ENCODE measurements at places on chromosomes 7 and 10.

DNA sequence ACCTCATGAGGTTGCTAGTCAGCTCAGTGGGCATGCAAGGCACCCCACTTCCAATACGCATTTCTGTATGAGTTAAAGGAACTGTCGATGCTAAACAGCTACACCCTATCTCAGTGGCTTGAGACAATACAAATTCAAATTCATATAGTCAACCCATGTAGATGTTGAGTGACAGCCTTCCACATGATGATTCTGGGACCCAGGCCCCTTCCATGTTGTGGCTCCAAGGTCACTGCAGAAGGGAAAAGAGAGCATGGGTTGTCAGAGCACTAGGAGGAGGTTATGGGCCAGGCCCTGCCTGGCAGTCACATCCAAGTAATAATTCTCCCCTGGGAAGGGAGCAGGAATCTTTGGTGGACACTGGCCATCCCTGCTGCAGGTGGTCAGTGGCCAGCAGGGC is 28.2 kb downstream of the C10orf105 start:
- H3K27me3 ChIP-seq = no peaks in the 10 kb centered on the region
- DNase-seq = no peak
- no peak overlapping the region for H3K4me3 ChIP-seq
- H3K27ac ChIP-seq = no peak overlapping the region
- no peaks in the 10 kb centered on the region for H3K4me1 ChIP-seq

DNA sequence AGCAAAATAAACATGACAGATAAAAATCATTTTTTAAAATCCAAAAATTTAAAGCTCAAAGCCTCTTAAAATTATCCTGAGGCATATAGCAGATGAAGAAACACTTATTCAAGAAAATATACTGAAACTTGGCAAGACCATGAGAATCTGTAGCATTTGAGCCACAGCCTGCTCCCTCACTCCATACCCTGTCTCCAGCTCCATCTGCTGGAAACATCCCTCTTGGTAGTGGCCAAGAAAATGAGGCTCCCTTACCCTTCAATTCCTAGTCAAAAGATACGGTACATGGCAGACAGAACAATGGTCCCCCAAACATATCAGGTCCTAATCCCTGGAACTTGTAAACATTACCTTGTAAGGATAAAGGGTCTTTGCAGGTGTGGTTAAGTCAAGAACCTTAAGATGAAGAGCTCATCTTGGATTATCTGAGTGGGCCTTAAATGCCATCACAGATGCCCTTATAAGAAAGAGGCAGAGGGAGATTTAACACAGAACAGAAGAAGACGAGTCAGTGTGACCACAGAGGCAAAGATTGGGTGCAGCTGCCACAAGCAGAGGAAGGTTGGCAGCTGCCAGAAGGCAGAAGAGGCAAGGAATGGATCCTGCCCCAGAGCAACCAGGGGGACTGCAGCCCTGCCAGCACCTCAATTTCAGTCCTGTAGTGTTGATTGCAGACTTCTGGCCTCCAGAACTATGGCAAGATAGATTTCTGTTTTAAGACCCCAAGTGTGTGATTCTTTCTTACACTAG is 149.4 kb downstream of the ZNF248 start:
- H3K36me3 ChIP-seq = no peaks in the 10 kb centered on the region
- H3K4me3 ChIP-seq = no peak overlapping the region
- no peaks in the 10 kb centered on the region for H3K4me1 ChIP-seq
- H3K27me3 ChIP-seq = no peaks in the 10 kb centered on the region
- no peak for DNase-seq
- no peak overlapping the region for H3K27ac ChIP-seq

DNA sequence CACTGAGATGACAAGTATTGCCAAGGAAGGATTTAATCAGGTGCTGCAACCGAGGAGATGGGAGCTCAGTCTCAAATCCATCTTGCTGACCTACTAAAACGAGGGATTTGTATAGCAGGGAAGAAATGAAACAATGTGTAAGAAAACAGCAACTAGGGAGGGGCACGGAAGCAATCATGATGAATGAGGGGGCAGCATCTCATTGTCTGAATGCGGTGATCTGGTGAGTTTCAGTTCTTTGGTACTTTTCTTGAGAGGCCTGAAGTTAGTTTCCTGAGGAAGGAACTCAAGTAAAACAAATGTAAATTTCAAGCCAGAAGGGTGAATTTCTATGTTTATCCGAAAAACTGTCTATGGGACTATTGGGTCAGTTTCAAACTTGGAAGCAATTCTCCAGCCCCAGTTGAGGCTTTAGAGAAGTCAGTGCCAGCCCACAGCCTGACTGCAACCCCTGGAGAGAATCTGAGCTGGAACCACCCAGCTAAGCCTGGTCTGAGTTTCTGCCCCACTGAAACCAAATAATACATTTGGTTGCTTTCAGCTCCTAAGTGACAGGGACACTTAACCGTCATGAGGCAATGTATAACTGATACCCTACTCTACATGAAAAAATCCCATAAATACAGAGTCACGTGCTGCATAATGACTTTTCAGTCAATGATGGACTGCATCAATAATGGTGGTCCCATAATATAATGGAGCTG is 45.8 kb upstream of the TNS3 start:
- peaks cover 9% of the 10 kb centered on the region for H3K4me1 ChIP-seq
- no peaks in the 10 kb centered on the region for H3K27me3 ChIP-seq
- H3K36me3 ChIP-seq = no peaks in the 10 kb centered on the region
- H3K4me3 ChIP-seq = no peak overlapping the region
- no peak for DNase-seq

GRCh38 chr7:51847461-51848134 is 531.0 kb upstream of the COBL start:
- H3K27ac ChIP-seq = no peak overlapping the region
- DNase-seq = peak; percentile 76
- no peaks in the 10 kb centered on the region for H3K4me1 ChIP-seq
- H3K4me3 ChIP-seq = no peak overlapping the region

DNA sequence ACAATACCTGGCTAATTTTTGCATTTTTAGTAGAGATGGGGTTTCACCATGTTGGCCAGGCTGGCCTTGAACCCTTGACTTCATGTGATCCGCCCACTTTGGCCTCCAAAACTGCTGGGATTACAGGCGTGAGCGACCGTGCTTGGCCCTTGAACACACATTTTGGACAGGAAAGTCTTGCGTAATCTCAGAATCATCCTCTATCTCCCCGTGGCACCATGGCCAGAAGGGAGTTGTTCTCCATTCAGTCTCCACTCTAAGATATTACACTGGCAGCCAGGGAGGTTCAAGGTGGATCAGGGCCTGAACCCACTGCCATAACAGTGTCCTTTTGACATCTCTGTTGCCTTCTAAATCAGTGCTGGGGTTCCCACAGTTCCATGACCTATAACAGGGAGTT is 29.2 kb upstream of the GALNTL5 start:
- no peak for DNase-seq
- H3K4me3 ChIP-seq = no peak overlapping the region
- H3K36me3 ChIP-seq = no peaks in the 10 kb centered on the region
- H3K27ac ChIP-seq = no peak overlapping the region

DNA sequence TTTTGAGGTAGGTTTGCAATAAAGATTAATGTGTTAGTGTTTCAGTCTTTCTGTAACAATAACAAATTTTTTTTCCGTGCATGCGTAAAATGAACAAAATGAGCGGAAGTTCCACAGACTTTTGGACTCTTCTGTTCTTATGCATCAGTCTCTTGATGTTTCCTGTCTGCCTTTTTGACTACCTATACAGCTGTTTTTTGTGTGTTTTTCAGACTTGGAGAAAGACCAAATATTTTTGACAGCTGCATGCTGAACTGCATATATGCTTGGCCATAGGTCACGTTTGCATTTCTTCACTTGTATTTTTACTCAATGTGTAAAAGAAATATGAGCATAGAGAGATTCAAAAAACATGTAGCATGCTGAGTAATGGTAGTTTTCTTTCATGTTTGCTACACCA is 119.3 kb downstream of the BBS9 start:
- H3K36me3 ChIP-seq = no peaks in the 10 kb centered on the region
- no peak for DNase-seq
- H3K4me1 ChIP-seq = no peaks in the 10 kb centered on the region
- no peaks in the 10 kb centered on the region for H3K27me3 ChIP-seq
- no peak overlapping the region for H3K4me3 ChIP-seq

- H3K4me3 ChIP-seq = no peak overlapping the region
- peaks cover 12% of the 10 kb centered on the region for H3K4me1 ChIP-seq
- no peaks in the 10 kb centered on the region for H3K36me3 ChIP-seq
- DNase-seq = peak; percentile 67
Observed at GRCh38 chr7:135704074-135704473, 23.9 kb downstream of the SLC13A4 start.

DNA sequence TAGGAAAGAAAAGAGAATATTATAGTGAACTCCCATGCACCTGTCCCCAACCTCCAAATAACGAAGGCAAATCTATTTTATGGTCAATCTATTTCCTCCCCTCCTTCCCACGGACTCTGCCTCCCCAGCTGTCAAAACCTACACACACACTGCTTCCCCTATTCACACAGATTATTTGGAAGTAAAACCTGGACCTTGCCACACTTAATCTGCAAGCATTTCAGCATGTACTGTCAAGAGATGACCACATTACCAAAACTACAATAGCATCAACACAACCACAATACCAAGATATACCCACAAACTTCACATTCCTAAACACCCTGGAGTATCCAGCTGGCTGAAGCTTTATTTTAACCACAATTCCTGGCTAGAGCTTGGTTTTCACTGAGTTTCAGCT is 27.8 kb upstream of the KCNK18 start:
- H3K36me3 ChIP-seq = no peaks in the 10 kb centered on the region
- H3K27ac ChIP-seq = no peak overlapping the region

DNA sequence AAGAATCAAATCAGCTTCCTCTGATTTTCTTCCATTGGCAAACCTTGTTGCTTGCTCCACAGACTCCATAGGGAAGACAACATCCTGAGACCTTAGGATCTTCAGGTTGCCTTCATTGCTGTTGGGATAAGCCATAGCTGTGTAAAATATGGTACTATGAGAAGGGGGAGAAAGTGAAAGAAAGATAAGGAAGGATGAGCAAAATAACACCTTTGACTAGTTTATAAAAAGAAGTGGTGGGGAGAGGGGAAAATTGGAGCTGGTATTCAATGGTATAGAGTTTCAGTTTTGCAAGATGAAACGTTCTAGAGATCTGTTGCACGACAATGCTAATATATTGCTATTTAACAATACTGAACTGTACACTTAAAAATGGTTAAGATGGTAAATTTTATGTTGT is 180.4 kb upstream of the PHYHIPL start:
- no peaks in the 10 kb centered on the region for H3K36me3 ChIP-seq
- no peak for DNase-seq
- no peaks in the 10 kb centered on the region for H3K27me3 ChIP-seq
- no peak overlapping the region for H3K4me3 ChIP-seq
- H3K4me1 ChIP-seq = no peaks in the 10 kb centered on the region

GRCh38 chr7:47940088-47941013 is 7.9 kb downstream of the PKD1L1 start:
- H3K36me3 ChIP-seq = no peaks in the 10 kb centered on the region
- no peaks in the 10 kb centered on the region for H3K4me1 ChIP-seq
- H3K27ac ChIP-seq = no peak overlapping the region
- no peaks in the 10 kb centered on the region for H3K27me3 ChIP-seq

DNA sequence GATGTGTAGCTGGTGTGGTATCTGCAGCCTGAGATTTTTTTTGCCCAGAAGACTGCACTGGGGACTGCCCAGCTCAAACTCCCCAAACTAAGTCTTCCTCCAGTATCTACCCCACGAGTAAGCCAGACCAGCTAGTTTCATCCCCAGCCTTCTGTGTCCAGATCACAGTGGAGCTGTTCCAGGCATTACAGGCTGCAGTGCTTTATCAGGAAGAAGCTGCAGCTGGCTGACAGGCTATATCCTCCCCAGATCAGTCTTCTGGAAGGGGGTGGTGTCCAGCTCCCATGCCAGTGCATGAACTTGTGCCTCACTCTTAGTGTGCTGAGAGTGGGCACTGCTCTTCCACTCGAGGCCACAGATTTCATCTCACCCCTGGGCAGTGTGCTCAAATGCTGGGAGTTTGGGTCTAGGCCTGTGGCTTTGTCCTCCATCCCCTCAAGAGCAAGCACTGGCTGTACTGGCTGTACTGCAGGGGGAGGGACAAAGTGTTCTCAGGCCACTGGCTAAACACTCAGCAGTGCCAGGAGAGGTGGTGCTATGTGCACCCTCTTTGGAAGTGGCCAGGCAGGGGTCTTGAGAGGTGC is 679.1 kb upstream of the COBL start:
- H3K4me1 ChIP-seq = no peaks in the 10 kb centered on the region
- H3K4me3 ChIP-seq = no peak overlapping the region
- H3K27ac ChIP-seq = no peak overlapping the region
- H3K36me3 ChIP-seq = no peaks in the 10 kb centered on the region
- no peaks in the 10 kb centered on the region for H3K27me3 ChIP-seq

GRCh38 chr10:98446661-98447221 is at the start of gene HPS1:
Gene HPS1 (minus strand): TSS chr10:98446935. CDS start chr10:98443240, 3,695 bp downstream.
- H3K27ac ChIP-seq = no peak within 1 kb of the TSS
- no peaks in the 10 kb centered on the region for H3K4me1 ChIP-seq
- peak; percentile 70 for DNase-seq
- no peaks in the 10 kb centered on the region for H3K36me3 ChIP-seq
- H3K4me3 ChIP-seq = peak within 1 kb of the TSS; percentile 73

- no peaks in the 10 kb centered on the region for H3K27me3 ChIP-seq
- H3K36me3 ChIP-seq = no peaks in the 10 kb centered on the region
- H3K4me1 ChIP-seq = no peaks in the 10 kb centered on the region
- DNase-seq = no peak
- H3K4me3 ChIP-seq = no peak overlapping the region
Observed at GRCh38 chr7:136501151-136501550, 367.3 kb upstream of the CHRM2 start.

Data from mesendoderm (in vitro differentiated cells).